ENCODE measurements at places on chromosomes 5 and 9.

- DNase-seq = peak; percentile 96
Observed at GRCh38 chr9:120792898-120793765, at the start of gene FBXW2. Gene FBXW2 (minus strand): TSS chr9:120793416. CDS start chr9:120788258, 5,158 bp downstream.

DNA sequence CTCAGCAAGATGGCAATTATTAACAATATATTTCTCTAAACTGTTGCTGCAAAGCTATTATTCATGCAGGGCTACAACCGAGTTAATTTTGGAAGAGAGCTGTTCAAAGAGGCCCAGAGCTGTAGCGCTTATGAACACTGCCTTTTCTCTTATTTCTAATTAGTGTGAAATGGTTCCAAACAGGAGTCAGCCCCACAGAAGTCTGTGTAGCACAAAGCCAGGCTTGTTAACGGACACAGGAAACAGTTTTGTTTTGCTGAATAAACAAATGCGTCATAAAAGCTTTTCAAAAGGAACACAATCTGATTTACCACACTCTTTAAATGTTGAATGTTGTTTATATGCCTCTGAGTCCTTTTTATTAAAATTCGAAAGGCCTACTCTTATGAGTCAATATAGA lies 396.5 kb downstream of the ANXA1 start:
- DNase-seq = no peak

GRCh38 chr9:137917116-137917515 lies 39.5 kb downstream of the CACNA1B start:
- DNase-seq = no peak

GRCh38 chr5:102955488-102955887 lies 164.4 kb downstream of the GIN1 start:
- no peak for DNase-seq

DNA sequence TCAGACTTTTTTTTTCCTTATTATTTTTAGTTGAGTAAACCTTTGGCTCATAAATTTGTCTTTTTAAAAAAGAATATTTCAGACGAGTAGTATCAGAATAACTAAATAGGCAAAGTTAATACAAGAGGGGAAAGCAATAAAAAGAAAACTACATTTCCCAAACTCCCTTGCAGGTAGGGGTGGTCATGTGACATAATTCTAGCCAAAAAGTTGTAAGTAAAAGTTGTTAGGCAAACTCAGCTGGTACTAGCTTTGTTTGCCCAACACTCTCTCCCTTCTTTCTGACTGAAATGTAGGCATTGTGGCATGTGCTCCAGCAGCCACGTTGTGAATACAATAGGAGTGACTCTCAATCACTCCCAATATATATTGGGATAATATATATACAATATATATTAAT lies 20.9 kb downstream of the GIN1 start:
- no peak for DNase-seq

DNA sequence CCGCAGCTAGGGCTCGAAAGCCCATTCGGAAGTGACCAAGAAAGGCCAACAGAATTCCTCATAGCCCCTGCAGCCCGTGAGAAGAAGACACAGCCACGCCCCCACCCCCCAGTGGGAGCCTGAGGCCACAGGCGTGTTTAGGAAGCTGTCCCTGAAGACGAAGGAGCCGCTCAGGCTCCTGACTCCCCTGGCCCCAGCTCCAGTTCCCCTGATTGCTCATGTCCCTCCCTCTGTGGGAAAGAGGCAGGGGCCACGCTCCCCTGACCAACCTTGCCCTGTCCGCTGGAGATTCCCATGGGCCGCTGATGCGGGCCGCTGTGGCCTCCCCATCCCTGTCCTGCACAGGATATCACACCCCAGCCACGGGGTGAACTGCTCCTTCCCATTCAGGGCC lies 13.6 kb downstream of the ROPN1L start:
- DNase-seq = no peak

Data from Right ventricle myocardium inferior (tissue), 1 donor.